ENCODE measurements at places on chromosomes 6 and 20.

DNA sequence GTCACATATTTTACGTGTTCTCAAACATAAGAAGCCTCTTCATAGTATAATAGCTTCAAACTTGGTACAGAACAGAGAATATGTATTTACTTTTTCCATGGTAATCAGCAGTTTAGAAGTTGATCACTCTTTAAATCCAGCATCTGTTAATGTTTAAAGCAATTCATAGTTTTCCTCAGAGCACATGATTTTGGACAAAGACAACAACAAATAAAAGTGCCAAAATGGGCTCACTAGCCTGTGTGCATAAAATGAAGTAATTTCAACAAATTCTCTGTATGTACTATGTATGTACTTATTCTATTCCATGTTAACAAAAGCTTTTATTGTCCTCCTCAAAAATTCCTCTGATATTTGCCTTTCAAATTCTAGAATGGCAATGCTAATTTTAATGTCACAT lies 38.1 kb upstream of the UST start:
- DNase-seq, result no peak

- DNase-seq, result no peak
Observed at GRCh38 chr6:22328474-22328873, 31.6 kb upstream of the PRL start.

GRCh38 chr6:169172456-169172855 lies 81.2 kb downstream of the THBS2 start:
- DNase-seq, result no peak

DNA sequence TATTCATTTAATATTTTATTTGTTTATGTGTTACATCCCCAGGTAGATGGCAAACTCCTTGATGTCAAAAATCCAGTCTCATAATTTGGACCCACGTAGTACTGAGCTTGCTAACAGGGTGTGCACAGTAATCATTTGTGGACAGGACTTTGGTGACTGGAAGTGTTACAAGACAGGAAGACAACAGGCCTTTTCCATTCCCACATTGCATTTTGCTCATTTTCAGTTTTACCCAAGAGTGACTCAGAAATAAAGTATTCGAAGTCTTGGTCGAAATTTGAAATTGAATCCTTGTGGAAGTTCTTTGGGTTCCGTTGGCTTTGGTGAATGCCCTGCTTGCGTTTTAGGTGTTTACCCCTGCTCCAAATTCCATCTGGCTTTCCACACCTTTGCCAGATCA lies 63.0 kb upstream of the THBS2 start:
- DNase-seq, result no peak

DNA sequence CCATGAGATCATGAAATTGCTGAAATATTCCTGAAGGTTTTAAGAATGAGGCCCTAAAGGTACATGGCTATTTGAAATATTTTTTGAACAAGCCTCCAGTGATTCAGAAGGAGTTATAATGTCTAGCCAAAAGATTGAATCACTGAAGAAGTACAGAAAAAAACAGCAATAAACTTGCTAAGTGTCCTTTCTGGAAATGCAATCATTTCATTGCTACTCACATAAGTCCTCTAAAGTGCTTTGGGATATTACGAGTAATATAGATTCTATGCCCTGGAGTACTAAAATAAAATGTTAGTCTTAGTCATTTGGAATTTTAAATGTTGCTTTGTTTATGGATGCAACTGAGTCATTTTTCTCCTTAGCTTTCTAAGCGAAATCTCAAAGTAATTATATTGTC lies 32.7 kb downstream of the CENPW start:
- DNase-seq, result no peak

Measured in WTC11 (cell line).